ENCODE measurements at places on chromosomes 11 and 22.
A peak's percentile ranks its signal among the peaks of the same experiment; 100 is the strongest.

- no peak for DNase-seq
Measured at GRCh38 chr11:31657091-31657490, 147.5 kb downstream of the ELP4 start.

GRCh38 chr11:95148938-95149337 is 59.3 kb downstream of the ENDOD1 start:
- DNase-seq: no peak

DNA sequence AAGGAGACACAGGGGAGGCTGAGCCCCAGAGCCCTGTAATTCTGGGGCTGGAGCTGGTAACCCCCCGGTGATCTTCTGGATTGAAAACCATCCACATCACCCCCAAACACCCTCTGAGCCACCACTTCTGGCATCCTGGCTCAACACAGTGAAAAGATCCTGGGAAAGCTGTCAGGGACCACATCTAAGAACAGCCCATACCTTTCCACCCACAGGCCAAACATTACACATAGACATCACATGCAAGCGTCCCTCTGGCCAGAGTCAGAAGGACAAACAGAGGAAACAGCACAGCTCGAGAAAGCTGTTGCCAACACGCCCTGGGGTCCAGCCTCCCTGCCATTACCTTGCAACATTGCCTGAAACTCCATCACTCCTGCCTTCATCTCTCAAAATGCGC is 469.5 kb downstream of the SOX6 start:
- no peak for DNase-seq

- DNase-seq: no peak
Measured at GRCh38 chr11:132999031-132999430, 533.3 kb downstream of the OPCML start.

- DNase-seq: no peak
Measured at GRCh38 chr22:25844601-25845000, 102.6 kb downstream of the MYO18B start.

- no peak for DNase-seq
Measured at GRCh38 chr11:115558635-115559034, 54.4 kb upstream of the CADM1 start.

DNA sequence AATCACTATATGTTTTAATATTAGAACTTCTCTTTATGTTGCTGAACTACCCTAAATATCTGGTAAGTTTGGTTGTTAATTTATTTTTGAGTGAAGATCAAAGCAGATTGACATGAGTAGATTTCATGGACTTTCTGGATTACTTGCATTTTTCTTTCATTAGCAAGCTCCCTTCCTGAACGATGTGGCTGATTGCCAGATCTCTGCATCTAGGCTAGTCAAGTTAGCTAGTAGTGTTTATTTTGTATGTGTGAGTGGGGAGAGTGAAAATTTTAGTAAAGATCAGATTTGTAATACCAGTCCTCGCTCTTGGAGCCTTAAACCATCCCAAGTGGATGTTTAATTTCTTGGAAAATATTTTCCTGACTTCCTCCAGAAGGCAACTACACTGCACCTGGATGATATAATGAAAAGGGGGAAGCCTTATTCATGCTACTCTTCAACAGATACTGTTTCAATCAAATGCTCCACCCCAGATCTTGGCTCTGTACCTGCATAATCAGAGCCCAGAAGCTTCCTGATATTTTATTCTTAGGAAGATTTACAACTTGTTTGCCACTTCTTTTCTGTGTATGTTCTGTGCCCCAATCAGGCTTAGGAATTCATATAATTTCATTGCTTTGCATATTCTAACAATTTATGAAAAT is 143.2 kb upstream of the GRIA4 start:
- DNase-seq: no peak

GRCh38 chr22:49789289-49790141 is 38.2 kb downstream of the BRD1 start:
- peak; percentile 12 for DNase-seq

DNA sequence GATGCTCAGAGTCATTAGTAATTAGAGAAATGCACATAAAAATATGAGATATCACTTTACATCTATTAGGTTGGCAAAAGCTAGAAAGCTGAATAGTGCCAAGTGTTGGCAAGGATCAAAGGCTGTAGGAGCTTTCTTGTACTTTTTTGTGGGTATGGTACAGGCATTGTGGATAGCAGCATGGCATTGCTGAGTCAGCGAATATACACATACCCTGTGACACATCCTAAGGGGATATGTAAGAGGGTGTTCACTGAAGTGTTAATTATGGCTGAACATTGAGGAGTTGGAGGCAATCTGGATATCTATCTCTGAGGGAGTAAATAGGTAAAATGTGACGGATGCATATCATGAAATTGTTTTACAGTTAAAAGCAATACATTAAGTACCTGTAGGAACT is 27.0 kb upstream of the IL18BP start:
- DNase-seq: no peak

GRCh38 chr11:71265559-71266092 is 13.2 kb upstream of the SHANK2 start:
- no peak for DNase-seq

DNA sequence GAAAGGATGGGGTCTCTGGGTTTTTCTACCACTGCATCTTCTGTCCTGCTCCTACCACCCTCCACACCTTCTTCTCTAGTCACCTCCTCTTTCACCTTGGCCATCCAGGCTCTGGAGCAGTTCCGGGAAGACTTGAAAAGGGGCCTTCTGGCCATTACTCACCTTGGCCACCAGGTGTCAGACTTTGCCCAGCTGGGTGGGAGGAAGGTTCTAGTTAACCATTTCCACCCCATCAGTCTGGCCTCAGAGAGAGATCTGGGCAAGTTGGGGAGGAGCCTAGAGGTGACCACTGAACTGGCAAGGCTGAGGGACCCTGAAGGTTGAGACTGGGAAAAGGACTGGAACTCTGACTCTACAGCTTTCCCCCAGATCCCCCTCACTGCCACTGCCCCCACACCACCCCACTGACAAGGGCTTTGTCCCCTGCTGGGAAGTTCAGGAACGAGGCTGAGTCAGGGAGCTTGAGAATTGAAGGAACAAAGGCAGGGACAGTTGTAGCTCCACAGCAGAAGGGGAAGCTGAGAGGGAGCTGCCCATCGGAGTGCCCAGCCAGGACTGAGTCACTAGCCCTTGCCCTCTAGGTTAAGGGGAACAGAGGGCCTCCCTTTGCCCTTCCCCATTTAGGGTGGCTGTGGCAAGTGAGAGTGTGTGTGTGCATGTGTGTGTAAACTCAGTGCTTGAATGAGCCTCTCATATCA is 3.7 kb upstream of the POLD4 start:
- peak; percentile 91 for DNase-seq

DNA sequence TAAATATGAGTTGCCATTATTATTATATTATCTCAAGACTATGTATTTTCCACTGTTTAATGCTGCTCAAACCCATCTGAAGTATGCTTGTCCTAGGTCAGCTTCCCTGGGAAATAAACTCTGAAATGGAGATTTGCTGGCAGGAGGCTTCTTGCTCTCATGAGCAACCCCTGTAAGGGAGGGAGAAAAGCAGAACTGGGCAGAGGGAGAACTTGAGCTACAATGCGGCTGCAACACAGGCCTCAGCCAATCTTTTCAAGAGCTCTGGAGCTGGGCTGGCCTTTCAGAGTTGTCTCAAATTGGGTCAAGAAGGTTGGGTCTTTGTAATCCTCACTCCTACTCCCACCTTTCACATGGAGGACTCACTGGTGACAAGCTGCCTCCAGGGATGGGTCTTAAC is 412.6 kb downstream of the TENM4 start:
- no peak for DNase-seq

DNA sequence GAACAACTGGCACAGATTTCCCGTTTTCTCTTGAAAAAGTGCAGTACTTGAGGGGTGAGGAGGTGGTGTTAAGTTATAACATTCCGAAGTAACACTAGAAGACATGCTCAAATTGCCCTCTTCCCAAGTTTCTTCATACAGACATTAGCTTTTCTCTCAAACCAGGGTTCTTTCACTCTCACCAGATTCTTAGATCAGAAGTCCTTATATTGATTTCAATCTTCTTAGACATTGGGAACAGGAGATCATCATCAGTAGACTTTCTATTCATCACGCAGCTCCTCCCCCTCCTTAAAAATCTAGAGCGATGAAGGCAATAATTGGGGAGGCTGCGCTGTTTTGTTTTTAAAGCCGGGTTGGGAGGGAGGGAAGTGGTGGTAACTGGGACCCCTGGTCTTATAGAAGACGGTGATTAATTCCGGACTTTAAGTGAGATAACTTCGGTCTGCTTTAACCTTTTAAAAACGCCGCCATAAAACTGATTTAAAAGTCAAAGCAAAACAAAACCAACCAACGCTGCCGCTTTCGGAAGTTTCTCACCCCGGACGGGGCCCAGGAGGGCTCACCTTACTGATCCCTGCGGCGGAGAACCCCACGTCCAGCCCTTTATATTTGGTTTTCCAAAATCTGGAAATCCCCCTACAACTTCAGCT is 665 bp downstream of the USP28 start:
- peak; percentile 49 for DNase-seq

DNA sequence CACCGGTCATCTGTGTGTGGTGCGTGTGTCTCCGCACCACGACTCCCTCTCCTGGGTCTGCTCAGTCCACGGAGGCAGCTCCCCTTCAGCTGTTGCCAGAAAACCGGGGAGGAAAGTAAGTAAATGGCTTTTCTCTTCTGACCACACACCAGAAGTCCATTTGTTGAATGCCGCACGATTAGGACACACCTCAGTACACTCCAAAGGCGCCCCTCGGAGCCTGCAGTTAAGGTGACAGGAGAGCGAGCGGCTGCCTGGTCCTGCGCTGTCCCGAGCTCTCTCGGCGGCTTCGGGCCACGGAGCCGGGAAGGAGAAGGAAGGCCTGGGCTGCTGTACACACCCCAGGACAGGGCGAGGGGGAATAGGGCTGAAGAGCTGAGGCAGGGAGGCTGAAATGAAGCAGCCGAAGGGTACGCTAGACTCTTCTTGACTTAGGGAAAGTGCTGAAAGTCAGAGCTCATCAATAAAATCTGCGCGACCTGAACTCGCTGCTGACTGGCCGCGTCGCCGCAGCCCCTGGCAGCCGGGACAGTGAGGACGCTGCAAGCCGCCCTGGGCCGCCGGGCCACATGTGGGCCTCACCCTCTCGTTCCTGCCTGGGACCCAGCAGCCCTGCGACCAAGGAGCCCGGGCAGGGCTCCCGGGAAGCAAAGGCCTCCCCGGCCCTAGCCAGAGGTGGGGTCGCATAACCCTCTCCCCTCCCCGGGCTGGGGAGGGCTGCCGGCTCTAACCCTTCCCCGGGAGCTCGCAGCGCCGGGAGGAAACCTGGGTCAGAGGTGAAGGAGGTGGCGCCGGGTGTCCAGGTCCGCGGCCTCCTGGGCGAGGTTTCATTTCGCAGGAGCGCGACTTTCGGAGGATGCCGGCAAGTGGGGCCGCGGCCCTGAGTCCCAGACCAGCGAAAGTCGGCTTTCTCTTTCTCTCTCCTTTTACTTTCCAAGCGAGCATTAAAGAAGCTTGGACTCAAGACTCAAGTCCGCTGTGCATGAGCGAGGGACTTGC is 1.6 kb upstream of the PAX6 start:
- DNase-seq: peak; percentile 59

DNA sequence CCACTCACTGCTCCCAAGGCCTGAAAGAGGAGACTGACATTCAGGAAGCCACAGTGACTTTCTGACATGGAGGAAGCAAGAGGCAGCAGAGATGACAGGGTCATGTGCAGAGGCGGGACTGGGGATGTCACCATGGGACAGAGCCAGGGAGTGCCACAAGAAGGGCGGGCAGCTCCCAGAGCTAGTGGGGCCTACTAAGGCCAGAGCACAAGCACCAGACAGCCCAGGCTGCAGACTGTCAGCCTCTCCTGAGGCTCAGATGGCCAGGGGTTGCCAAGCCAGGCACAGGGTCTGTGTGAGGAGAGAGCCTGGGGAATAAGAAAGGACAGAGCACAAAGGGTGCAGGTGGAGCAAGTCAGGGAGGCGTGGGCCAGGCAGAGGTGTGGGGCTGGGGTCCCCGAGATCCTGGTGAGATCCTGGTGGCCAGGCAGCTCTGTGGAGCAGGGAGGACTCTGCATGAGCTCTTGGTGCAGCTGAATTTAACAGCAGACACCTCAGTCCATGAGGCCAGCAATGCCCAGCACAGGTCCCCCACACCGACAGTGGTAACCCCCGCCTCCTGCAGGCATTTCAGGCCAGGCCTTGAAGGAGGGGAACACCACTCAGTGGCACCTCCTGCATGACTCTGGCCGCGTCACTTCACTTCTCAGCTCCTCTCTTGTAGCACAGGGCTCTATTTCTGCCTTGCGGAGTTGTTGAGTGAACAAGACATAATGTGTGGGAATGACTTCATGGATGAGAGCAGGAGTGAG is 52.3 kb downstream of the SGSM3 start:
- no peak for DNase-seq

DNA sequence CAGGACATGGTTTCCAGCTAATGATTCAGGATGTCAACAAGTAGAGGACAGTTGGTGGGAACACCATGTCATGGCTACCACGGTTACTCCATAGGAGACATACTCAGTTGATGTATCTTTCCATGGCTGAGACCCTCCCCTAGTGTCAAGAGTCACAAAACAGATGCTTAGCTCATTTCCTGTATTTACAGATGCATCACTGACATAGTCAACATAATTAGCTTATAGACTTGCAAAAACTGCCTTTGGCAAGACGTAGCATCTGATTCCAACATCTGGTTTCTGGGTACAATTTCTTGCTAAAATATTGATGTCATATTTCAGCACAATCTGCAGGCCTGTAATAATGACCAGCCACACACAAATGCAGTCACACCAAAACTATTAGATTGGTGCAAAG is 550.3 kb downstream of the FAM181B start:
- peak; percentile 2 for DNase-seq

GRCh38 chr22:30582051-30582450 is 7.6 kb upstream of the GAL3ST1 start:
- no peak for DNase-seq

DNA sequence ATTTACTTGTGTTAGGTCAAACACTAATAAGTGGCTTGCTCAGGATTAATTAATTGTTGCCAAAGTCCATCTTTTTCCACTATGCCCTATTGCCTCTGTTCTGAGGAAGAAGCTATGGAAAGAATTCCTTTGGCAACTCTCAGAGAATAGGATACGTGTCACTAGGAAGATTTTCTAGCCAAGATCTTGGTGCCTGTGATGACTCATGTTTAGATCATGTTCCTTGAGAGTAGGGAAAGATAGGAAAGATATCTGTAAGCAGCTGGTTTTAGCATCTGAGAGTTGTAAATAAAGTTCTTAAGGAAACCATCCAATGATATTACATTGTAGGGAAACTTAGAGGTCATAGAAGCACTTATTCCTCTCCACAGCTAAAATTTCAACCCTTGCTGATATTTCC is 15.7 kb downstream of the SLN start:
- DNase-seq: peak; percentile 90

DNA sequence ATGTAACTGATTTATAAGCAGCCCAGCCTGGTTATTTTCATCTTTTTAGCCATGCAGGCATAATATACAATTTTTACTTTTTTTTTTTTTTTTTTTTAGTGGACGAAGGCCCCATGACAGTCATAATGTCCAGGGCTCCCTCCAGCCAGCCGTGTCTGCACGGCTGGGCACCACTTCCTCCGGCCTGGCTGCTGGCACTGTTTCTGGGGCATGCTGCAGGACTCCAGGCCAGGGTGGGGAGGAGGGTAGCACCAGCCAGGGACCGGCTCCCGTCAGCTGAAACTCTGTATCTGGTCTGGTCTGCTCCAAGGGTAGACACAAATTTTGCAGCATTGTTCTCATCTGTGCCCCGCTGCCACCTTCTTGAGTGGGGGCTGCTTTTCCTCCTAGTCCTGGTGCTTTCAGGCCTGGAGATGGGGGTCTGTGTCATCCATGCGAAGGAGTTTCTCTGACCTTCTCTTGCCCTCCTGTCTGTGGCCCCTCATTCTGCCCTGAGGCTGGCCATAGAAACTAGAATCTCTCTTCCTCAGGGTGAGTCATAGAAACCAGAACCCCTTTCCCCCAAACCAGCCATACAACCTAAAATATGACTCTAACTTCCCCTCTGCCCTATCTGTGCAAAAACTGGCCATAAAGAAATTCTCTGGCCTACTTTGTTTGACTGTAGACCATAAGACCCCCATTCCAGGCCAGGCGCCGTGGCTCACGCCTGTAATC is 9.2 kb upstream of the RRP7A start:
- no peak for DNase-seq

Measured in mesendoderm (in vitro differentiated cells).